Esophagus squamous epithelium (tissue), 5 donors: ENCODE measurements at places on chromosomes 7 and 10.

DNA sequence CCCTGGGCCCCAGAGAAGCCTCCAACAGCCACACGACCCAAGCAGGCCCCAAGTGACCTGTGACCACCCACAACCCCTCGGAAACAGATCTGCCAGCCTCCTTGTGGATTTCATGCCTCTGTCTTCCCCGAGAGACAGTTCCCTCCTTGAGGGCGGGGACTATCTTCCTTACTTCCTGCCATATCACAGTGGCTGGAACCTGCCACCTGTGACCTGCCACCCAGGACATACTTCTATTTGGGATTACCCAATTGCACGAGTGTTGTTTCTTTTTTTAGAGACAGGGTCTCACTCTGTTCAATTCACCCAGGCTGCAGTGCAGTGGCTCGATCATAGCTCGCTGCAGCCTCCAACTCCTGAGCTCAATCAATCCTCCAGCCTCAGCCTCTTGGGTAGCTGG, 25.9 kb downstream of the TNRC18 start:
- DNase-seq: no peak

DNA sequence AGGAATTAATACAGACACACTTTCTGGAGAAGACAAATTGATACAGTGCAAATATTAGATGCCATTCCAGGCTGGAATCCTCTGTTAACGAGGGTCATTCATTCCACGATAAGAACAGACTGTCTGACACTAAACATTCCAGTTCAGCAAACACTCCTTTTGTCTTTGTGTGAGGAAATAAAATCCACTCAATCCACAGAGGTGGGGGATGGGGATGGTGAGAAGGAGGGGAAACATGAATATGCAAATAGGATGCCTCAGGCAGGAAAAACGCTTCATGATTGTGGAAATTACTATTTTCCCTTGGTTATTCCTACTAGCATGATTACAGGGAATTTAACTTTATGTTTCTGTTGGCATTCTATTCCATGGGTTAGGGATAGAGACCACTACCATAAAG, 196.9 kb upstream of the CDCA7L start:
- DNase-seq: no peak

- no peak for DNase-seq
These were observed 534.0 kb upstream of the FOXK1 start for GRCh38 chr7:4147926-4148620.

DNA sequence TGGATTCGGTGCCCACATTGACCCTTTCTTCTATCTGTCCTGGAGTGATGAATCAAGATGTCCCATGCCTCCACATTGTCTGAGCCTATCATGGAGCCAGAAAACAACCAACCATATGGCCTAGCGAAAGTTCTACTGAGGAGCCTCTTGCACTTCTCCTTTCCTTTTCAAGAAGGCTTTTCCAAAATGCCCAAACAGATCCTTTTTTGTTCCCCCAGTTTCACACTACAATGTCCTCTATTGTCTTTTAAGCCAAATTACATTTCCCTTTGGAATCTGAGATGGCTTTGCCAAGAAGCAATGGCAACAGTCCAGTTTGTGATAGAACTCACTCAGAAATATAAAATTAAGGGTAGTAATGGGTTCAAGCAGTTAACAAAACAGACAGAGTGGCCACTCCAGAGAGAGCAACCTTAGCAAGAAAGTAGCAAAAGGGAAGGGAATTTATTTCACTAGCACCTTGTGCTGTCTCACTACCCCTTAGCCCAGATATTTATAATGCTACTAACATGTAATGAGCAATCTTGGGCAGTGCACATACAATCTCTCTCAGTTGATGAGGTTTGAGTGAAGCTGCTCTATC, 194.6 kb upstream of the PDE1C start:
- no peak for DNase-seq
